ENCODE measurements at places on chromosomes 2 and 18. TPM values are rescaled to one million over a fixed set of nuclear protein-coding genes. Genes with fewer than 3 reads are reported as not detected.

- DNase-seq, result no peak
These were observed 580.5 kb upstream of the NXPH2 start for GRCh38 chr2:139360654-139361053.

DNA sequence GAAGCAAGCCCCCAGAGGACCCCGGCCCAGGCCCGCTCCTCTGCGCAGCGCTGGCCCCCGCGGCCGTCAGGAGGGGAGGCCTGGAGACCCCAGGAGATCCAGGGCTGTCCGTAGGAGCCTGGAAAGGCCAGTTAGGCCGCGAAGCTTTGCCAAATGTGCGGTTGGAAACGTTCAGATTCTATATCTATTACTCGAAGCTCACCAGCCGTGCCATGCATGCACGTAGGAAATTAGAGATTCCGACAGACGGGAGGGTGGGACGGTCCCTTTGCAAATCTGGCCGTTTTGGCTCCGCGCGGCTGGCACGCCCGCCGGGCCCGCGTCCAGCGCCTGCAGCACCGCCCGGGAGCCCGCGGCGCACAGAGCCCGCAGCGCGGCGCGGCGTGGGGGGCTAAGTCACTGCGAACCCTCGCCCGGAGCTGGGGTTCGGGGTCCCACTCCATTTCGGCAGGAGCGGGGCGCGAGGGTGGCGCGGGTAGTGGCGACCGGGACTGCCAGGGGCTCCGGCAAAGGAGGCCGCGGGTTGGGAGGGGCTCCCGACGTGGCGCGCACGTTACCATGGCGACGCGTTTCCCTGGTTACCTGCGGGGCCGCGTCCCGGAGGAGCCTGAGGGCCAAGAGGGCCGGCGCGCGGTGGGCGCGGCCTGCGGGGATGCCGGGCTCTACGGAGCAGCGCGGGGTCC is 488.6 kb upstream of the SMIM21 start:
- no peak for DNase-seq

DNA sequence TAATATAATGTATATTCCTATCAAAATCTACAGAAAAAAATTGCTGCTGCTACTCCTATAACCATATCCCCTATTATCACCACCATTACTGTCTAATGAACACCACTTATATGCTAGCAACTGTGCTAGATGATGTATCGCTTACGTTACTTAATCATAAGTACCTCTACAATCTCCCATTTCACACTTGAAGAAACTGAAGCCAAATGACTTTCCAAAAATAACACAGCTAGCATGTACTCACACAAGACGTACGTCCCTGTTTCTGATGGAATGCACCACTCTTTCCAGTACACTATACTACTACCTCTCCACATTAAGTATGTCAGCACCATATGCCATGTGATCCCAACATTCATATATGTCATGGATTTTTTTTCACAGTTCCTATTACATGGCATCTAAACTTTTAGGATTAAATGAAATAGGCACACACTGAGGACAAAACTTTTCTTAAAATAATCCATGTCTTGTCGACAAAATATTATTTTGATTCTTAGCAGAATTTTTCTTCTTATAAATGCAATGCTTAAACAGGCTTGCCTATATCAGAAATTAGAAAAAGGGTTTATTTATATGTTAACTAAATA is 112.8 kb downstream of the NBAS start:
- no peak for DNase-seq

GRCh38 chr2:229586012-229586411 is 128.3 kb downstream of the DNER start:
- no peak for DNase-seq

DNA sequence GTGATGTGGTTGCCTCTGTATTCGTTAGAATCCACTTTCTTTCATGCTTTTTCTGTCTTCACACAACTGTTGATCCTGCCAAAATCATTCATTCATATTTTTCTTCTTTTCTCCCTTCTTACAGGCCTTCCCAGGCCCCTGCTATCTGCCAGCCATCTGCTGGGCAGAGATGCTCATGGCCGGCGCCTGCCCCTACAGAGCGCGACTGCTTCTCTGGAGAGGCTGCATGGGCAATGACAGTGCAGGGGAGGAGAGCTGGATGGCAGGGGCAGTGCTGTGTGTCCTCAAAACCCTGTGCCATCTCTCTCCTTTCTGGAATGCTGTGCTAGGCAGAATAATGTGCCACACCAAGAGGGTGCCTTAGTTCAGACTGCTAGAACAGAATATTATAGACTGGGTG is 125.2 kb downstream of the INHBB start:
- no peak for DNase-seq

GRCh38 chr2:234203135-234203984 is 152.9 kb downstream of the SPP2 start:
- DNase-seq, result no peak

DNA sequence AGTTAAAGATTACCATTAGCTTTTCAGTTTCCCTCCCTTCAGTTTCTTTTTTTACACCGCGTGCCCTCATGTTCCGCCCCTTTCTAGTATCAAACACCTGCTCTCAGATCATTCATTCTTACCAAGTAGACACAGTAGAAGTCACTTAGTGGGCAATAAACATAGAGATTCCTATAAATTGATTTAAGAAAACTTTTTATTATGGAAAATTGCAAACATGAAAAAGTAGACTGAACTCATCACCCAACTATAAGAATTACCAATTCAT is 21.2 kb upstream of the CNRIP1 start:
- DNase-seq, result no peak

DNA sequence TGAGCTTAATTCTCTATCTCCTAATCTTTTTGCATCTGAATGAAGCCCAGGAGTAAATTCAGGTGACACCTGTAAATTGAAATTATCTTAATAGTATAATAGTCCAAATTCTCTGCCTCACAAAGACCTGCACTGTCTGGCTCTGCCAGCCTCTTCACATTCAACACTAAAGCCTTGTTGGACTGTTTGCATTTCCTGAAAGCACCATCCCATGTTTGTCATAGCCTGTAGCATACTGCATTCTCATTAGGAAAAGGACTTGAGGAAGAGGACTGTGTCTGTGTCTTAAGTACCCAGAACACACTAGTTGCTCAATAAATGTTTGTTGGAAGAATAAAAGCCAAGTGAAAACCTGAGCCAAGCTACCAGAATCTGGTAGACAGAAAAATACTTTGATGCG is 42.9 kb upstream of the GRHL1 start:
- DNase-seq, result no peak

- peak; percentile 74 for DNase-seq
These were observed 102.3 kb upstream of the SMAD7 start for GRCh38 chr18:49052891-49053644.

DNA sequence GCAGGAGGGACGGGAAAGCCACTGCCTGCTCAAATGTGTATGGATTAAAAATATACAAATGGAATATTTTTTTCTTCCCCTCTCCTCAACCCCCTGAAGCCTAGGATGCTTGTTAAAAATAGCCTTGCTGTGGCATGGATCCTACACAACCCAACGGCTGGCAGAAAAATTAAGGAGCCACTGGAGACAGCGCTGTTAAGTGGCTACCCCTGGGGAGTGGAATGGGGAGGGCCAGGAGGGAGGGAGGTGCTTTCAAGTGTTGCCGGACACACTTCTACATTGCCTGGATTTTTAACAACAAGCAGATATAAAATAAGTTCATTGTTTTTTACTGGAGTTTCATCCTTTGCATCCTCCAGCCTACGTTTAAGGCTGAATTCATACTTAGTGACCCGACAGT is 66.6 kb downstream of the ZBTB7C start:
- no peak for DNase-seq

GRCh38 chr2:118881490-118882129 is 34.2 kb upstream of the EN1 start:
- peak; percentile 71 for DNase-seq

GRCh38 chr18:5874336-5874735 is 21.0 kb downstream of the TMEM200C start:
- no peak for DNase-seq

DNA sequence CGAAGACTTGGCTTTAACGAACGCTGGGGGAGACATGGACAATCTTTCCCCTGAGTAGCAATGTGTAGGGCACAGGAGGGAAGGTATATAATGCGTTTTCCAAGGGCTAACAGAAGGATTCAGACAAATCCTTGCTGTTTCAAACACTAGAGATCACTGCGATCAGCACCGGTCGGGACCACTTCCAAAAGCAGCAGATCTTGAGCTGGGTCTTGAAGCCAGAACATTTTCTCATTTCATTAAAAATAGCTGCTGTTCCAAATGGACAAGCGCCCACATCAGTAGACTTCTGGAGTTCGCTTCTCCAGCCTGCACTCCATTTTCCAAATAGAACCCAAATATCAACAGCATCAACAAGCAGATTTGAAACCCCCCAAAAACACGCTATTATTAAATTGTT is 65.1 kb upstream of the MAPRE2 start:
- DNase-seq, result no peak

DNA sequence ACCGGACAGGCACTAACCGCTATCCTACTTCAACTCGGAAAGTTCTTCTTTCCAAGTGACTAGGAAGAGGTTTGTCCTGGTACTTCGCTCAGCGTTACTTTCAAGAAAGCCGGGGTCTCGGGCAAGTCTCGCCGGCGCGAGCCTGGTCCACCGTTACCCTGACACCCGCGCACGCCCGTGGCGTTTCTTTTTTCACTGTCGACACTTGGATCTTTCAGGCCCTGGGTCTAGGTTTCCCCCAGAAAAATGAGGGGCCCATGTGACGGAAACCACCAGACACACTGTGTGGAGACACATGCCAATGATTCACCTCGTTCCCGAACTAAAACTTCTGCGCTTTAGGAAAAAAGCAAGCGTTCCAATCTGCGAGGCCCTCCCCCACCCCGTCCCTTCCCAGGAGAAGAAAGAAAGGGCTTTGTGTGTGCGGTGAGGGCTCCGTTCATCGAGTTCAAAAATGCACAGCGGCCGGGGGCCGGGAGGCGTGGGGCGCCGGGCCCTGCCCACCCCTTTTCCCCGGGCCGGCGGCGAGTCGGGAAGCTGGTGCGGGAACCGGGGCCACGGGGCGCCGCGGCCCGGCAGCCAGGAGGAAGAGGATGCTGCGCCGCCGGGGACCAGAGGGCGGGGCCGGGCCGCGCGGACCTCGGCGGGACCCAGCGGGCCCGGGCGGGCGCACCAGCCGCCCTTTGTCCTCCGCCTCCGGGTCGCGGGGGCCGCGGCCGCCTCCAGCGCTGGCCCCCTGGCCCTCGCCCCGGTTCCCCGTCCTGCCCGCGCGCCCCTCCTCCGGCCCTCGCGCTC is 2.6 kb downstream of the ZNF521 start:
- no peak for DNase-seq

DNA sequence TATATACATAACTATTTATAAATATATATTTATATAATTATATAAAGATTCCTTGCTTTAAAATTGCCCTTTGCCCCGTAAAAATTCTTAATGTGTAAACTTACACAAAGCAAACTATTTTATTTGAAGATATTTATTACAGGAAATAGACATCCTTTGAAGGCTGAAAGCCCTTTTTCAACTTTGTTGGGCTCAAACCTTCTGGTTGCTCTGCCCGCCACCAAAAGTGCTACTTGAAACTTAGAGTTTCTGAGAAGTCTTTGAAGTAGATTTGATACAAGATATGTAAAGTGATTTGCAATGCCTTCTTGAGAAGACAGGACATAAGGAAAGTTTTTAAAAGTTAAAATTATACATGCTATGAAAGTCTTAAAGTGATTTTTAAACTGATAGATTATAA is 36.6 kb upstream of the METAP1D start:
- peak; percentile 65 for DNase-seq

DNA sequence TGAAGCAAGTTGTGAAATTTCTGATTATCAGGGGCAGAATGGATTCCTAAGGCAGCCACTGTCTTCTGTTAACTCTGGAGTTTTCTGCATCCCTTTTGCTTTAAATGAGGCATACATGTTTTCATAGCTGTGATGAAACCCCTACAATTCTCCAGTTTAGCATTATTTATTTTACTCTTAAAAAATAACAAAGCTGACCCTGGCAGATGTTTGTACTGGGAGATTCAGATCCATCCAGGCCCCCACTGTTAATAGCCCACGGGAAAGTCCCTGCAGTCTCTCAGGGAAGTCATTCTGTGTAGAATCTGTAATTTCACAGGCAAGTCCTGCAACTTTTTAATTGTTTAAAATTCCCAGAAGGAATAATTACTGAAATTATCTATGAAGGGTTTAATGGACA is 353 bp upstream of the SULT1C4 start:
- no peak for DNase-seq

GRCh38 chr2:33365264-33365970 is 111.0 kb upstream of the RASGRP3 start:
- DNase-seq, result no peak

DNA sequence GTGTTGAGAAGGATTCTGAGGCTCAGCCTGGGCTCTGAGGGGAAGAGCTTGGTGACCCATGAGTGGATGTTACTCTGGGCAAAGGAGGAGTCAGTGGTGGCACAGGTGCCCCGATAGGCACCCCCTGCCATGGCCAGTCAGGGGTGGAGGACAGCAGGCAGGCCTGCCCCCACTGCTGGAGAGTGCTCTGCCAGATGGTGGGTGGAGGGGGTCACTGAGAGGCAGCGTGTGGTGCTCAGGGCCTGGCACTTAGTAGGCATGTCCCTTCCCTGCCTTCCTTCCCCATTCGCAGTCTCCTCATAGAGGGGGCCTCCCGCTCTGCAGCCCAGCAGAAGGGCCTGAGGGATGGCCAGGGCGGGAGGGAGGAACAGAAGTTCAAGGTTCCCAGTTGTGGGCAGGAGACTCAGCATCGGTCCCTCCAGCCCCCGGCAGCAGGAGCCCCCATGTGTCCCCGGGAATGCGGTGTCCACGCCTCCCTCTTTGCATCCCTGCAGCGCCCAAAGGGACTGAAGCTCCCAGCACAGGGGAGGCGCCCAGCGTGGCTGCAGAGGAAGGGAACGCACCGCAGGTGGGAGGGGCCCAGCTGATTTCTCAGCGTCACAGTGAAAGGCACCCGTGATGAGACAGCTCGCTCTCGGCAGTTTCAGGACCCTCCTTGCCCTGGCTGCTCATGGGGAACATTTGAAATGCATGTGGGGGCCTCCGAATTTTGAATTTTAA is 5.7 kb upstream of the SNED1 start:
- no peak for DNase-seq

- no peak for DNase-seq
These were observed 349.0 kb upstream of the PKDCC start for GRCh38 chr2:41698678-41699422.

GRCh38 chr2:60873381-60873780 is 8.0 kb upstream of the REL start:
- DNase-seq, result peak; percentile 1

- DNase-seq, result no peak
These were observed 263.0 kb downstream of the PTGR3 start for GRCh38 chr18:74945774-74946545.

DNA sequence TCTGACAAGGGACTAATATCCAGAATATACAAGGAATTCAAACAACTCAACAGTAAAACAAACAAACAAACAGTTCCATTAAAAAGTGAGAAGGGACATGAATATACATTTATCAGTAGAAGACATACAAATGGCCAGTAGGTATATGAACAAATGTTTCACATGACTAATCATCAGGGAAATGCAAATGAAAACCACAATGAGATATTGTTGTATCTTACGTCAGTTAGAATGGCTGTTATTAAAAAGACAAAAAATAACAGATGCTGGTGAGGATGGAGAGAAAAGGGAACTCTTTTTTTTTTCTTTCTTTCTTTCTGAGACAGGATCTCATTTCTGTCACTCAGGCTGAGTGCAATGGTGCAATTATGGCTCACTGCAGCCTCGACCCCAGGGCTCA is 175.5 kb downstream of the CAMKMT start:
- no peak for DNase-seq

The ATP6V1B1 gene
- not detected for total RNA-seq

The CPLX4 gene
- total RNA-seq, result not detected

The UPP2 gene
- total RNA-seq, result not detected

The EFR3B gene
- total RNA-seq, result 0.05 TPM

The OTOS gene
- total RNA-seq, result not detected

The SPR gene
- total RNA-seq, result 0.65 TPM

The EVX2 gene
- not detected for total RNA-seq

The PAIP2B gene
- total RNA-seq, result 1.3 TPM

The RIT2 gene
- not detected for total RNA-seq

The ALK gene
- total RNA-seq, result not detected

The ADAM17 gene
- 20.7 TPM for total RNA-seq
